ENCODE measurements at places on chromosomes 1 and 21.
A peak's percentile ranks its signal among the peaks of the same experiment; 100 is the strongest.

DNA sequence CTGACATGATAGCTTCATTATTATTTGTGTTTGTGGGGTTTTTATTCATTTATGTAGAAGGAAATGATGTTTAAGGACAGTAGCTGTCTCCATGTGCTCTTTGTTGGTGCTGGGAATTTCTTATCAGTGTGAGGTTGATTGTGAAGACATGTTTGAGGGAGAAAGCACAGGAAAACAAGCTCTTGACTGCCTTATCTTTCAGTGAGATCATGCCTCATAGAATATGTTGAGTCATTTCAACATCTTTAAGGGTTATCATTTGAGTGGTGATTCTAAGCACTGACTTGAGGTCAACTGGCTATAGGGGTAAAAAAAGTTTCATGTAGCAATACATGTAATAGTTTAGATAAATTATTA lies 405.1 kb upstream of the ADAMTS5 start:
- DNase-seq, result no peak

DNA sequence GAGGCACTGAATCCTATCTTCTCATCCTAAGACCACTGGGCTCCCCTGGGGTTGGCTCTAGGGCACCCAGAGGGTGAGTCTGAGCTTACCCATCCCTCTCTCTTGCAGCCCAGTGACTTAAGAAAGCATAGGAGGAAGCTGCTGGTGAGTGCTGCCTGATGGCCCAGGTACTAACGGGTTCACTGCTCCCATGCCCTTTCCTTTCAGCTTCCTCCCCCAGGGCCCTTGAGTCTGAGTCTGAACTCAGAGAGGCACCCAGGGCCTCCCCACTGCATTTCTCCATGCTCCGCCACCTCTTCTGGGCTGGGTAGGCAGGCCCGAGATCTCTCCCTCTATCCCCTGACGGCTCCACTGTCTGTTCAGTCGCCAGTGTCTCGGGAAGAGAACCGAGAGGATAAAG lies 29.7 kb downstream of the PPFIA4 start:
- no peak for DNase-seq

DNA sequence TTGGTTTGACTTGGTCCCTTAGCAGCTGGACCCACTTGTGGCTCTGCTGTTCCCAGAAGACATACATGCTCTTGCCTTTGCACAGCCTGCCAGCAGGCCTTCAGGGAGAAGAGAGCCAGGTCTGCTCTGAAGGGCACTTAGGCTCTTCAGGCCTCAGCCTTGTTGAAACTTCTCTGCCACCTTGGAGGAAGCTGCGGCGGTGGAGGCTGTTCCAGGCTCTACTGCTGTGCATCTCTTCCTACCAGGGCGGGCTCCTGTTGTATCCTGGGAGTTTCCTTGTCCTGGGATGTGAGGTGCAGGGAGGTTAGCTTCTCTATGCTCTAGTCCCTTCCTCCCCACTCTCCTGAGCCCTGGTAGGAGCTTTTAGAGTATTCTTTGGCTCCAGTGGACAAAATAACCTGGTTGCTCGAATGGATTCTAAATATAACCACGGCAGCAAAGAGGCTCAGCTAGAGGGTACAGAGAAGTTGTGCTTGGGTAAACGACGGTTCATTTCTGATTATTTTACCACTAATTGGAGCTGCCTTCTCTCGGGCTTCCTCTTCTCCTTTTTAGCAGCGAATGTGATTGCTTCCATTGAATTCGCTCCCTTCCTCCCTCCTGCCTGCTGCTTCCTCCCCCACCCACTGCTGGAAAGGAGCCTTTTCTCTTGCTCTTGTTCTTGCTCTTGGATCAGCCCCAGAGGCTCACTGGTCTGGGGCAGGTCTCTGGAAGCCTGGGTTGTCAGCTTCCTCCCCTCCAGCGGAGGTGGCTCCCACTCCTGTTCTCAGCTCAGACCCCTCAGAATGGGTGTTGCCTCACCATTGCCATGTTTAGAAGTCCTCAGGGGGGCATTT lies 126.6 kb upstream of the CACNA1E start:
- DNase-seq, result no peak

GRCh38 chr1:55326496-55327243 lies 111.5 kb upstream of the USP24 start:
- no peak for DNase-seq

DNA sequence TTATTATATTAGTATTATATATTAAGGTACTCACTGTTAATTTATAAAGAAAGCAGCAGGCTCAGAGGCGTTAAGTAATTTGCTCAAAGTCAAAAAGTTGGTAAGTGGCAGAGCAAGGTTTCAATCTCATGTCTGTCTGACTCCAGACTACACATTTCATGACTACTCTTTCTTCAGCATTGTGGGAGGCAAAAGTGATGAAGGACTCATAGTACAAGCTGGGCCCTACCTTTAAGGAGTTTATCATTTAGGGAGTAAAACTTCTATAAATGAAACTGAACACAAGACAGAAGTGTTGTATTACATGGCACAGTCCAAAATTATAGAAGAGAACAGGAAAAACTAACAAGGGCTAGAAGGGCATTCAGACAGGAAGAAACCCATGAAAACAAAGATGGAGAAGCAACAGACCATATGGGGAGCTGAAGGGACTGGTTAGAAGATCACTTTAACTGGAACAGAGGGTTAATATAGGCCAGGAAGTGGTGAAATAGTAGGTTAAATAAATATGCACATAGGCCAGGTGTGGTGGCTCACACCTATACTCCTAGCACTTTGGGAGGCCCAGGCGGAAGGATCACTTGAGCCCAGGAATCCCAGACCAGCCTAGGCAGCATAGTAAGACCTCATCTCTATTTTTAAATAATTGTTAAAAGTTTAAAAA lies 11.5 kb downstream of the SORT1 start:
- no peak for DNase-seq

GRCh38 chr1:1629430-1630190 lies 2.4 kb upstream of the MMP23B start:
- DNase-seq, result peak; percentile 66

GRCh38 chr1:172405912-172406311 lies 14.6 kb upstream of the C1orf105 start:
- no peak for DNase-seq

All from GM12891 (cell line).